ENCODE measurements at places on chromosomes 11 and 22. TPM values are rescaled to one million over a fixed set of nuclear protein-coding genes. Genes with fewer than 3 reads are reported as not detected.

KCNE3 gene
- total RNA-seq, result 10.8 TPM

CAPN1 gene
- 106 TPM for total RNA-seq

STK33 gene
- total RNA-seq, result 26.5 TPM

OR4S2 gene
- not detected for total RNA-seq

P2RX3 gene
- total RNA-seq, result 0.11 TPM

CNTN5 gene
- total RNA-seq, result 0.63 TPM

OR52B4 gene
- not detected for total RNA-seq

C11orf42 gene
- not detected for total RNA-seq

CRY2 gene
- total RNA-seq, result 55.0 TPM

IGSF9B gene
- 4.9 TPM for total RNA-seq

PEX16 gene
- total RNA-seq, result 34.8 TPM

MAPK12 gene
- total RNA-seq, result 10.4 TPM

TMEM80 gene
- 10.3 TPM for total RNA-seq

CASP5 gene
- total RNA-seq, result 1.6 TPM

ANO1 gene
- 10.8 TPM for total RNA-seq

NXPE2 gene
- total RNA-seq, result 0.34 TPM

MN1 gene
- total RNA-seq, result 4.7 TPM

SLC29A2 gene
- total RNA-seq, result 19.4 TPM

CBLIF gene
- total RNA-seq, result not detected

CCDC87 gene
- 0.28 TPM for total RNA-seq

CLDN5 gene
- 322 TPM for total RNA-seq

TSGA10IP gene
- total RNA-seq, result 0.34 TPM

FZD4 gene
- total RNA-seq, result 24.3 TPM

TYMP gene
- 367 TPM for total RNA-seq

OR52N4 gene
- total RNA-seq, result 0.28 TPM

OR8H1 gene
- total RNA-seq, result not detected

KIRREL3 gene
- total RNA-seq, result 0.71 TPM

ANO9 gene
- total RNA-seq, result 5.8 TPM

MMP8 gene
- total RNA-seq, result 1.5 TPM

OAF gene
- 27.4 TPM for total RNA-seq

P2RX6 gene
- total RNA-seq, result 2.2 TPM

C11orf97 gene
- total RNA-seq, result 6.3 TPM

ZNF74 gene
- total RNA-seq, result 12.0 TPM

C22orf42 gene
- not detected for total RNA-seq

NDUFA6 gene
- total RNA-seq, result 61.5 TPM

FBLN1 gene
- total RNA-seq, result 350 TPM

MFNG gene
- 16.9 TPM for total RNA-seq

C11orf87 gene
- total RNA-seq, result not detected

MUC5AC gene
- 0.77 TPM for total RNA-seq

NAALADL1 gene
- total RNA-seq, result 22.0 TPM

GAS2L1 gene
- total RNA-seq, result 3.8 TPM

GGTLC2 gene
- not detected for total RNA-seq

OR8B12 gene
- not detected for total RNA-seq

DEUP1 gene
- total RNA-seq, result 2.4 TPM

ALDH3B2 gene
- total RNA-seq, result 2.4 TPM

LUZP2 gene
- 8.8 TPM for total RNA-seq

All from lung (tissue), 17 donors.